ENCODE measurements at places on chromosomes 1 and 21.

DNA sequence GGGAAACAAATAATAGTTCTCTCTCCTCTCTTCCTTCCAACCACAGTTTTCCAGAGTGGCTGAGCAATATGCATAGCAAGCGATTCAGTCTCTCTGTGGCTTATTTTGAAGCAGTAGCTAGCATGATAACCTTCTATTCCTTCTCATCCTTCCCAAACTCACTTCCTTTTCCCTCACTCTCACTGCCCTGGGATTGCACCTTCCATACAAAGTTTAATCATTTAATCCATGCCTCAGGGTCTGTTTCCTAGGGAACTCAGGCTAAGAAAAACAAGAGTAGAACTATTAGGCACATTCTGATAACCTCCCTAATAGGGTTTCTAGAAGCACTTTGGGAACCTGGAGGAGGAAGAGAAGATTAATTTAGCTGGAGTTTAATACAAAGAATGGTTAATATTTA is 97.7 kb upstream of the S1PR1 start:
- no peak for DNase-seq

DNA sequence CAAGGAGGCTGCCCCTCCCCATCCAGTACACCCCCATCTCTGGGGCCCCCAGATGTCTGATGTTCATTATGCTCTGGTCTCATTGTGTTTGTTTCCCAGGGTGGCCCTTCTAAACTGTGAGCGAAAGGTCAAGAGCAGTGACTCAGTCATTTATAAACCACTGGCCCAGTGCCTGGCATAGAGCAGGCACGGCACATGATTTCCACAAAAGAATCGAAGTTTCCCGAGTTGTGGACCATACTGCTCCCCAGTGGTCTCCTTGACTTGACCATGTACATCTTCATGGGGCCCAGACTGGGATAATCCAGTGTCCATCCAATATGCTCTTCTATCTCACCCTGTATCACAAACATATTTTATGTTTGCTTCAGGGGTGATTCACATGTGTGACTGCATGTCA is 153.3 kb downstream of the NR5A2 start:
- DNase-seq = no peak

GRCh38 chr1:97827887-97828286 is 92.9 kb downstream of the DPYD start:
- DNase-seq = no peak

DNA sequence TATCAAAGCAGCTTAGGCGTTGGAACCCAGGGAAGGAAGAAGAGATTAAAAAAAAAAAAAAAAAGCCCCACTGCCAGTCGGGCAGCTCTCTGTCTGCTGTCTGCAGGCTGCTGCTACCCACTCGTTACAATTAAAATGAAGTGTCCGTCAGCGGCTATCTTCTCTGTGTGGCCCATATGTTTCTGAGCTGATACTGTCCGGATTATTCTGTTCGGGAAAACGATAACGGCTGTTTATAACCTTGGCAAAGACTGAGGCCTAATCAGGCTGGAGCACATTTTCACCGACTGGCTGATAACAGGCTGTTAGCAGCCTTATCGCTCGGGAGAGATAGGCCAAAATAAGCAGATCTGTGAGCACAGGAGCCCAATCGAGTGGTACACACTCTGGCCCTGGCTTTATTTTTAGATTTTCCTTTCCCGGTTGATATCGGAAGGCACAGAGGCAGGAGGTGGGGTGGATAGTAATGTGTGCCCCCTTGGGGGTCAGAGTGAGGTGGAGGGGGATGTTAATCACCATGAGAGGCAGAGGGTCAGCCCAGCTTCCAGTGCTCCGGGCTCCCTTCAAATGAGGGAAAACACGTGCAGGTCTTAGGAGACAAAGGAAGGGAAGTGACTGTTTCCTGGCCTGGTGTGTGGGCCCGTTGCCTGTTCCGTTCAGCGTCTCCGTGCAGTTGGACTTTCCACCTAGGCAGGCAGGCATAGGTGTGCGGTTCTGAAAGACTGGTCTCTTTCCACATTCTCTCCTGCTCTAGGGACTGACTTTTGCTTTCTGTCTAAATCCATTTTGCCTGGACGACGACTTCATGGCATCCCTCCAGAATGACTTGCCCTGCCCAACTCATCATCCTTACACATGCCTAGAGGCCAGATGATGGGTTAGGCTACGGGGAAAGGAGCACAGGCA is 153.4 kb downstream of the PBX1 start:
- DNase-seq = no peak

- DNase-seq = peak; percentile 57
Observed at GRCh38 chr1:109864930-109865612, 45.6 kb upstream of the CSF1 start.

GRCh38 chr1:86499987-86500593 is 31.4 kb downstream of the CLCA1 start:
- no peak for DNase-seq

- DNase-seq = peak; percentile 67
Observed at GRCh38 chr1:193185901-193186731, at the start of gene B3GALT2. B3GALT2 (minus strand) TSS chr1:193186613; CDS start chr1:193181562, 5,051 bp downstream.

Measured in right forelimb (tissue), 1 donor.